ENCODE measurements at places on chromosomes 13 and 19.

- no peak for DNase-seq
Measured at GRCh38 chr13:112791663-112792440, 102.0 kb downstream of the ATP11A start.

GRCh38 chr19:33287927-33288326 is 14.4 kb downstream of the CEBPA start:
- DNase-seq = no peak

DNA sequence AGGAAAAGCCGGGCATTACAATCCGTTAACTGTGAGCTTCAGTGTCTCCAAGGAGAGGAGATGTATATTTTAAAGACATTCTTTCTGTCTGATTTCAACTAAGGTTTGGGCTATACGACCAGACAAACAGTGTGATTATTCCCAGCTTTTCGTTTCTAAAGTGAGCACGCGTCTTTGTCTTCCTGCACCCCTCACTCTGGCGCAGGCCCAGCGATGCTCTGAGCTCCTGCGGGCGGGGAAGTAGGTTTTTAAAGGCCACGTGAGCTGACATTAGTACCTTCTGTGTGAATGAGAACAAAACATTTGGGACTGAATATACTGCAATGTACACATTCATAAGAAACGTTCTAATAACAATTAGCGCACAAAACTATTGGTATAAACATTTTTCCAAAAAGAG is 15.3 kb upstream of the RANBP3 start:
- DNase-seq = no peak

GRCh38 chr19:3108775-3109174 is 14.6 kb downstream of the GNA11 start:
- peak; percentile 76 for DNase-seq

DNA sequence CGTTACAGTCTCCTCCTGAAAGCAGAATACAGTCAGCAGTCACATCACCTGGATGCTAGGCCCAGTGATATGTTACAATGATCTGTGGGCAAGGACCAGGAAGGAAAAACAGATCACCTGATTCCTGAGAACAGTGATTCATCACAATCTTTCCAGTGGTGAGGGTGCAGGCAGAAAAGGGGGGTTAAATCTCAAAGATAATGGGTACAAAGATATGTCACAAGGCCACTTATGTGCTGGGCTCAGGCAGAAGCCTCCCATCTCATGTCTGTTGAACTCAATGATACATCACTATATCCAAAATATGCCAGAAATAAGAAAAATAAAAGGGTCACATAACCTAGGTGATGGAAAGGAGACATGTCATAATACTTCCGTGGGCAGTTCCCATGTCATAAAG is 10.8 kb upstream of the ZNF91 start:
- no peak for DNase-seq

GRCh38 chr13:37326334-37326733 is 220.9 kb upstream of the CSNK1A1L start:
- DNase-seq = no peak

DNA sequence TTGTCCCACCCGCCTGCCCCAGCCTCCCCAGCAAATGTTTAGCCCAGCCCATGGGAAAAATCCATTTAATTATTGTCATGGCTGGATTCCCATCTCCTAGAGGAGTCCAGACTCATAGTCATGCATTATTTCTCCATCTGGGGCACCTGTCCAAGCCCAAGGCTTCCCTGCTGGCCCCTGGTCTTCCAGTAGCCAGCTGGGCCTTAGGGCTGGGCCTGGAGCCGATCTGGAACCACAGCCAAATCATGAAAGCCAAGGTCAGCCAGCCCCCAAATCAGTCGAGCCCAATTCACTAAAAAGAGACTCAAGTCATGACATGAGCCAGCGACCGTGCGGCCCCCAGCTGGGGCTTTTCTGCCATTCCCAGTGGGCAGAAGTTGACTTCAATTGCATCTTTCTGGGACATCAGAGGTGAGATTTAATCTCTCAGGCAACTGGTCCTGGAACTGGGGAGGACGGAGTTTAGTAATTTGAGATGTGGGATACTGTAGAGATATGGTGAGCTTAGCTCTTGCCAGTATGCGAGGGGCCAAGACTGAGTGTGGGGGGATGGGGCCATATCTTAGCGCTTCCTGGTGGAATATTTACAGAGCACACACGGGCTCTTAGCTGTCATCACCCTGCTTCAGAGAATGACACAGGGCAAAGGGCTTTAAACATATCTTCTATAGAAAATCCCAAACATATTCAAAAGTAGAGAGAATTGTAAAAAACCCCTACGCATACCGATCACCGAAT is 9.4 kb upstream of the PGLYRP2 start:
- no peak for DNase-seq

DNA sequence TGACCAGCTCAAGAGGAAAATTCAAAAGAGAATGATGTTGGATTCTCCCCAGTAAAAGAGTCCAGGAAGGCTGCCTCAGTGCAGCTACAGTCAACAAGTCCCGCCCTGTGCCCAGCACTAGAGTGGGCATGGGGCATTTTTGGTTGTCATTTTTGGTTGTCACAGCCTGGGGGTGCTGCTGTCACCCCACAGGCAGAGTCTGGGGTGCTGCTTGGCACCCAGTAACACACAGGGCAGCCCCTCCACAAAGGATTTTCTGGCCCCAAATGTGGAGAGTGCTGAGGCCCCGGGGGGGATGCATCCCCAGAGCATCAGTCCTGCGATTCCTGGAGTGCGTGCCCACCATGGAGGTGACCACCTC is 28.2 kb upstream of the TMEM255B start:
- DNase-seq = peak; percentile 26

GRCh38 chr13:25136880-25137787 is 35.0 kb downstream of the AMER2 start:
- no peak for DNase-seq

- no peak for DNase-seq
Measured at GRCh38 chr19:48135411-48135810, 24.8 kb upstream of the PLA2G4C start.

GRCh38 chr19:18416778-18417249 is 2.4 kb upstream of the SSBP4 start:
- peak; percentile 97 for DNase-seq

Data from aorta (tissue), 5 donors.